ENCODE measurements at places on chromosomes 6 and 20.
A peak's percentile ranks its signal among the peaks of the same experiment; 100 is the strongest.

- no peak for DNase-seq
These were observed 40.3 kb upstream of the ZFAND3 start for GRCh38 chr6:37779111-37779800.

GRCh38 chr6:34362909-34363680, 29.4 kb downstream of the NUDT3 start:
- no peak for DNase-seq

- DNase-seq, result no peak
These were observed 6.2 kb downstream of the DUSP22 start for GRCh38 chr6:298233-299103.

- DNase-seq, result no peak
These were observed 22.4 kb upstream of the E2F3 start for GRCh38 chr6:20379231-20379630.

GRCh38 chr20:54619181-54619580, 143.8 kb downstream of the DOK5 start:
- DNase-seq, result no peak

DNA sequence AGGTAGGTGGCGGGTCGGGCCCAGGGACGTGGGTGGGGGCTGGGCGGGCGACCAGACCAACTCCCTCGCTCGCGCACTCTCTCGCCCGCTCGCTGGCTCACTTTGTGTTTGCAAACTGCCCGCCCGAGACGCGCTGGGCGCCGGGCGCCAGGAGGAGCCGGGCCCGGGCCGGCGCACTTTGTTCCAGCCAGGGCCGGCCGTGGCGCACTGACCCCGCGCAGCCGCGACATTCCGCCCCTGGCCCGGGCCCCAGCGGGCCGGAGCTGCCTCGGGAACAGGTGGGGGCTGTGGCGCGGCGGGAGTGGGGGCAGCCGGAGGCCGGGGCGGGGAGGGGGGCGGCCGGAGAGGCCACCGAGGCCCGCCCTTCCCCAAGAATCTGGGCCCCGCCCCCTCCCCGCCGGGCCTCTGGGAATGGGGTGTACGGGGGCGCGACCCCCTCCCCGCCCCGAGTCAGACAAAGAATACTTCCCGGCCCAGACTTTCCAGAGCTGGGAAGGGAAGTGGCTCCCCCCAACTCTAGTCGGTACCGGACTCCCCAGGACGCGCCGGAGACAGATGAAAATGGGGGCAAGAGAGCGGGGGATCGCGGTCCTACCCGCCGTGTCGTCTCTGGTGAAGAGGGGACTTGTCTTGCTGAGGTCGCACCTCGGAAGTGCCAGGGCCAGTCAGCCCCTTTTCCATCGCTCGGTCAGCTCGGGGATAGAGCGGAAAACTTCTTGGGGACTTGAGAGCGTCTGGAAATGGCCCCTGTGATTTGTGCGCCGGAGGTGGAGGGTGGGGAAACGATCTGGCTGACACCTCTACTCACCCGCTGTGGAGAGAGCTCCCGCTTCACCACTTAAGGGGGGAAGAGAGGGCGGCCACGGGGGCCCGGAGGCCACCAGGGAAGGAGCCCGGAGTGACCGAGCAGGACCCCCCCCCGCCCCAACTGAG, 951 bp downstream of the FOXP4 start:
- peak; percentile 19 for DNase-seq

DNA sequence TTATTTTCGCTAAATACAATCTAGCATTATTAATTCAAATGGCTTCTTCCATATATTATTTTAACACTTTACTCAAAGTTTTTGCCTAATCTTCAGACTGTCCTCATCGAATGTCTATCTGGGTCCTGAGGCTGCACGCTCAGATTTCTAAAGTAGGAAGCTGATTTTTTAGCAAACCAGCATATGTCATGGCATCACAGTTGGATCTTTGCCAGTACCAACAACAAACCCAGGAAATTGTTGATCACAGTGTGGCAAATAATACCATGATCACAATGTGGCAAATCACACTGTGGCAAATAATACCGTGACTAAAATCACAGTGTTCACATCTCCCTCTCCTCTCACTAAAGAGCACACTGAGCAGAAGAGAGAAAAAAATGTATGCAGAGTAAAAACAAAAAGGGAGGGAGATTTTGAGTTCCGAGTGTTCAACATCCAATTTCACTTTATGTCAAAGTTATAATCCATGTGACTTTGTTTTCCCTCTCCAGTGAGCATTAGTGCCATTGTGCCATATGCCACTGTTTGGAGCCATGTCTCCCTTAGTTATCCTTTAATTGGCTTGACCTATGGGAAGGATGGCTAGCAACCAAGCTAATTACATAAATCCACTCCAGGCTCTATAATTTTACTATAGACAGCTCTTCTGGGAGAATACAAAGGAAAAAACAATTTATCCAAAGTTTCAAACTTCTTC, 1059.6 kb downstream of the HACE1 start:
- DNase-seq, result no peak

GRCh38 chr6:168374051-168374502, 54.5 kb upstream of the DACT2 start:
- DNase-seq, result no peak

DNA sequence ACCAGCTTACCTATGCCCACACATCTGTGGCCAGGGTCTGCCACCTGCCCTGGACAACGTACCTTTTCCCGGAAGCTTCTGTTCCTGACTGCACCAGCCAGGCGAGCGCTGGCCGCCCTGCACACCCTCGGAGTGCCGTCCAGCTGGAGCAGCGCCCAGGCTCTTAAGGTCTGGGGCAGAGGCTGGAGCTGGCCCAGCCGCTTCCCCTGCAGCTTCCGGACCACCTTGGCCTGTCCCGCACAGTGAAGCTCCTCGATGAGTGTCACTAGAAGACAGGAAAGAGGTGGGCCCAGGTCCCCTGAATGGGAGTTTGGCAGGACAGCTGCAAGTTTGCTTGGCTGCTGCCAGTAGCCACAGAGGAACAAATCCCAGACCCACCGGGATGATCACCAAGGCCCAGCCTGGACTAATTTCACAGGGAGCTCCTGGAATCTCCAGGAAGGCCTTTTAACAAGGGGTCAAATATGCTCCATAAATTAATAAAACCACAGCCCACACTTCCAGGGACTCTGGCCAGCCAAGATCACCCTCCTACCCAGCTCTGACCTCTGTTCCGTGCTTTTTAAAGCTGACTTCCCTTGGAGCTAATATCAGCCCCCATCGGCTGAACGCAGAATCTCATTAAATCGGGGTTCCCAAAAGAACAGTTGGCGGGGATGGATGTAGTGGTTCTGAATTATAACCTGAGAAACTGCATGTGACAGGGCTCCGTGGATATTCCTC, 82.3 kb downstream of the PTPN1 start:
- DNase-seq, result no peak

DNA sequence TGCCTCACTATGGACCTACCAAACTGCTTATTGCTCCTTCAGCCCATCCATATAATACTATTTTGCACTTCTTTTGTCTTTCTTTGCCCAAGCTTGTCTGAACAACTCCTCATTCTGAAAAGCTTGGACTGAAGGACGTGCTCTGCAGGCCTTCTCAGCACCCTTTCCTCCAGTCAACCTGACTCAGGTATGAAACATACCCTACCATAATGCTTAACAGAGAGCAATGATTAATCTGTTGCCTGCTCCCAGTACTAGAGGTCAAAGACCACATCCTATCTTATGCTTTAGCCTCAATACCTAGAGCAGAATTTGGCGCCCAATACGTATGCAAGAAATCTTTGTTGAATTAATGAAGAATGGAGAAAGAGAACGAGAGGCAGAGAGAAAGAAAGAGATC, 55.2 kb downstream of the ATXN1 start:
- DNase-seq, result no peak

DNA sequence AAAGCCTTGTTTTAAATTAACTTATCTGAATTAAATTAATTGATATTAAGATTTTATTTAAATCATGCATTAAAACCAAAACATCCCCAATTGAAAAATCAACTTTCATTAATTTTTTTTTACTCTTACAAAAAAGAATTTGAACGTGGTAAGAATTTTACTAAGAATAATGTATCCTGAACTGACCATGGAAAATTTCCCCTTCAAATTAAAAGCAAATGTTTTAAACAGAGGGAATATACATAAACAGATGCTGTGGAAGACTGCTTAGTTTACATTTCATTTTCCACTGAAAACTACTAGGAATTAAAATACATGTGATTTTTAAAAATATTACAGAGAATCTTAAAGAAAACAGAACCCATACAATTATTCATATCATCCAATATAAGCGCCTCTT, 2.3 kb downstream of the RNF24 start:
- DNase-seq, result no peak

GRCh38 chr6:17178754-17179529, 77.1 kb downstream of the STMND1 start:
- DNase-seq, result peak; percentile 23

DNA sequence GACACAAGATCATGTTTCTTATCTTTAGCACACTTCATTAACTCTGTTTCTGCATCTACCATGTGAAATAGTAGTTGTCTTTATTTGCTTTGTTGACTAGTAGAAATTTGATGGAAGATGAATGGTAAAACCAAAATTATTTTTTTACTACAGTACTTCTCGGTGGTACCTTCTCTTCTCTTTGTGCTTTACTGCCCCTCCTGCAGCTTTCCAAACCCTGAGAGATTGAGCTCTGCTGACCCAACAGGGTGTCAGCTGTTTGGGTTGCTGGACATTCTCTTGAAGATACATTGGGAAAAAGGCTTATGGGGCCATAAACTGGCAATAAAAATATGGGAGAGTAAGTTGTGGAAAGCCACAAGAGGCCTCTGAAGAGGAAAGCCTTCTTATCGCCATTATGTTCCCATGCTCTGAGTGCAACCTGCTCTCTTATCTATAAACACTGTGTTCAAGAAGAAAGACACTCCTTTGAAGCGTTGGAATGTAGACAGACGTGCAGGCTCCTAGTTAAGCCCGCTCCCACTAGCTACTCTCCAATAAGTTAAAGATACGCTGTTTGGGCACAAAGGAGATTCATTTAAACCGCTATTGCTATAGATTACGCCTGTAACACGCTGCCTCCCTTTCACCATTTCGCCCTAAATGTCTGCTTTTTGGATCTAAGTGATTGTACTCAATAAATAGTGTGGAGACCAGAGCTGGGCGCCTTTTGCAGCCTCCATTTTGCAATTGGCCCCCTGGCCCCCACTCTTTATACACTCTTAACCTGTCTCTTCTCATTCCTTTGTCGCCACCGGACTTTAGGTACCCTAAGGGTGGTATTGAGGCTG, 60.1 kb upstream of the PRSS16 start:
- no peak for DNase-seq

GRCh38 chr20:23290761-23291574, 59.6 kb upstream of the NXT1 start:
- DNase-seq, result no peak

DNA sequence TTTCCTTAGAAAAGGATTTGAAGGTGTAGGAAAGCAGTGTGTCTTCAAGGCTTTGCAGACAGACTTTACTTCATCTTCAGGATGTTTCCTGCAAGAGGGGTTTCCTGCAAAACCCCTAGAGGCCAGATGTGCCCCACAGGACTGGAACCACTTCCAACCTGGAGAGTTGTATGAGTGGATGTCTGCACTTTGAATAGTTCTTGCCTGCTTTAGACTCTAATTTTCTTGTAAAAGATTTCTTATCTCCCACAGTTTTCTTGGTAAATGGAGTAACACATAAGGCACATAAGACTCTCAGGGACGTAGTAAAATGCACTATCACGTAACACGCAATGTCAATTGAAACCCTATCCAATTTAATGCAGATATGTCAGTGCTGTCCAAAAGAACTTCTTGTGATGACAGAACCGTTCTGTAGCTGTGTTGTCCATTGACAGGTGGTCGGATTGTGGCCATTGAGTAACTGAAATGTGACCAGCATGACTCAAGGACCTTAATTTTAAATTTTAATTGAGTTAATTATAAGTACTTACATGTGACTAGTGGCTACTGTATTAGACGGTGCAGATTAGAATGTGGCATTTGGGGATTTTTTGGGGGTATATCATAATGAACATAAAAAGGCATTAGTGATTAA, 118.7 kb downstream of the JARID2 start:
- no peak for DNase-seq

- DNase-seq, result no peak
These were observed 160.7 kb downstream of the ZFAND3 start for GRCh38 chr6:37980222-37980595.

GRCh38 chr6:84033523-84034451, at the start of gene MRAP2:
TSS of gene MRAP2 (plus strand) at chr6:84033772. CDS start at chr6:84055319, 21,547 bp downstream.
- DNase-seq, result no peak

GRCh38 chr6:47457370-47457769, 20.2 kb upstream of the CD2AP start:
- no peak for DNase-seq

GRCh38 chr6:80639181-80639629, 532.7 kb downstream of the BCKDHB start:
- peak; percentile 13 for DNase-seq

- DNase-seq, result no peak
These were observed 133.2 kb upstream of the JAG1 start for GRCh38 chr20:10807013-10807412.

- no peak for DNase-seq
These were observed 138.0 kb upstream of the MCHR2 start for GRCh38 chr6:100132005-100132404.

DNA sequence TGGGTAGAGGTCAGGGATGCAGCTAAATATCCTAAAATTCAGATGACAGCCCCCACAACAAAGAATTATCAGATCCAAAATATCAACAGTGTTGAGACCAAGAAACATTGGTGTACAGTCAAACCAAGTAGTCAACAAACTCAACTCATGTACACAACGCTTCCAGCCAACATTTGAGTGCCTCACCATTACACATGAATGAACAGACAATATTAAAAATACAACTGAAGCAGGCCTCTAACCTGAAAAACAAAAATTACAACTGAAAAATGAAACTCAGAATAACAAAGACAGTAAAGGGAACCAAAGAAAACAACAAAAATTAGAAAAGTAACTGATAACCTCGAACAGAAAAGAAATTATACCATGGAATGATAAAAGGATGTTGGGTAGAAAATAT, 46.2 kb downstream of the HACE1 start:
- no peak for DNase-seq

DNA sequence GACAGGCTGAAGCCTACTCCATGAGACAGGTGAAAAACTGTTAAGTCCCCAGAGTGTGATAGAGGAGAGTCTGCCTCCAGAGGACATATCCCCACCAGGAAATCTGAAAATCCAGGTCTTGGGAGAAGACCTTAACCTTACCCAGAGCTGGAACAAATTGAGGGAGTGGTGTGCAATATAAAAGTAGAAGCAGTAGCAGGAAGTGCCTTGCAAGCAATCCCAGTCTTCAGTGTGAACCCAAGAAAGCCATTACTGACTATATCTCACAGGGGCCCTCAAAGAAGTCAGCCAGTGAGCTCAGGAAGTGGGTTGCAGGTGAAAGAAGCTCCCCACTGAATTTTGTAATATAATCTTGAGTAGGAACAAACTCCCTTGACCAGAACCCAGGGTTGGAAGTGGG, 41.9 kb upstream of the PKIB start:
- no peak for DNase-seq

GRCh38 chr20:48407710-48408109, 420.1 kb downstream of the PREX1 start:
- no peak for DNase-seq
